ENCODE measurements at places on chromosomes 16 and 17.

DNA sequence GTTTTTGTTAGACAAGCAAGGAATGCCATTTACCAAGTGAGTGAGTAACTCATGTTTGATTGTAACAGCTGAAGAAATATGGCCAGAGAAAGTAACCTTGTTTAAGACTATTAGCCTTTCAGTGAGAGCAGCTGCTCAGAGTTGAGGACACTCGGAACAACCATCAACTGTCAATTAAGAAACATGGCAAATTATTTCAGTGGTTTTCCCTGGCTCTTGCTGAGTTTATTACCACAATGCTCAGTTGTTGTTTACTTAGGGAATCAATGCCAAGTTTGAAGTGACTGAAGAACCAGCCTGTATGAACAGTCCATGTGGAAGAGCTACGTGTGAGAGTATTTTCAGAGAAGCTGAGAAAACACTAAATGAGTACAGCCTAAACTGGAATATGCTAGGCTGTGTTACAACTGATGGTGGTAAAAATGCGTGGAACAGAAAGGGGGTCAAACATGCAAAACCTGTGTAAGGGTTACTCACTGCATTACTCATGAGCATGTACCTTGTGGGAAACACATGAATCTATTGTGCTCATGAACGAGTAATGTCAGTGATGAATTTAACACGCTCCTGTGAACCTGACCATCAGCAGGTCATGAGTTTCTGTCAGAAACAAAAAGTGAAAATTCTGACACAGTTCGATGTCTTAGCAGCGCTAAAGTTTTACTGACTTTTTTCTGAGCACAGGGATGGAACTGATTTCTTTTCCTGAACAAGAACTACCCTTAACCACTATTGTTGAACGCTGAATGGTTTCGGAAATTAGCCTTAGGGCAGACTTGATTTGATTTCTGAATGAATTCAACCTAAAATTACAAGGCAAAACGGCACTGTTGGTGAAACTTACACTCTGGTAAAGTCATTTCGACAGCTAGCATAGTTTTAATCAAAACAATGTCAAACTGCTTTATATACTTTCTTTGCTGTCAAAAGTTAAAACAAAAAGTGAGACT is 33.5 kb downstream of the GNA13 start:
- DNase-seq: no peak

- peak; percentile 83 for DNase-seq
Measured at GRCh38 chr17:35930211-35931065, at the start of gene RDM1. Gene RDM1 (minus strand): TSS chr17:35930773. CDS start chr17:35930727, 46 bp downstream.

DNA sequence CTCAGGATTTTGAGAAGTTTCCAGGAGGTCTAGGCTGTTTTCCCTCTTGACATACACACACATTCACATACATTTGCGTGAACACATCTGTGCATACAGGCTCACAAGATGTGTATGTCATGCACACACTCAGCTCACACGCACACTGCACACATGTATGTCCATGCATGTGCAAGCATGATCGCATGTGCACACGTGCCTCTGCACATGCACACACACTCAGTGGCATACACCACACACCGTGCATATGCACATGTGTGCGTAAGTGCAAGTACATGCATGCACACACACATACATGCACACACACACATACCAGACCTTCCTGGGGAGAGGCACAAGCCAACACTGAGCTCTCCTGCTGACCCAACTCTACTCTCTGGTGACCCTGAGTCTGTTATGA is 171.4 kb downstream of the RBFOX3 start:
- DNase-seq: no peak

DNA sequence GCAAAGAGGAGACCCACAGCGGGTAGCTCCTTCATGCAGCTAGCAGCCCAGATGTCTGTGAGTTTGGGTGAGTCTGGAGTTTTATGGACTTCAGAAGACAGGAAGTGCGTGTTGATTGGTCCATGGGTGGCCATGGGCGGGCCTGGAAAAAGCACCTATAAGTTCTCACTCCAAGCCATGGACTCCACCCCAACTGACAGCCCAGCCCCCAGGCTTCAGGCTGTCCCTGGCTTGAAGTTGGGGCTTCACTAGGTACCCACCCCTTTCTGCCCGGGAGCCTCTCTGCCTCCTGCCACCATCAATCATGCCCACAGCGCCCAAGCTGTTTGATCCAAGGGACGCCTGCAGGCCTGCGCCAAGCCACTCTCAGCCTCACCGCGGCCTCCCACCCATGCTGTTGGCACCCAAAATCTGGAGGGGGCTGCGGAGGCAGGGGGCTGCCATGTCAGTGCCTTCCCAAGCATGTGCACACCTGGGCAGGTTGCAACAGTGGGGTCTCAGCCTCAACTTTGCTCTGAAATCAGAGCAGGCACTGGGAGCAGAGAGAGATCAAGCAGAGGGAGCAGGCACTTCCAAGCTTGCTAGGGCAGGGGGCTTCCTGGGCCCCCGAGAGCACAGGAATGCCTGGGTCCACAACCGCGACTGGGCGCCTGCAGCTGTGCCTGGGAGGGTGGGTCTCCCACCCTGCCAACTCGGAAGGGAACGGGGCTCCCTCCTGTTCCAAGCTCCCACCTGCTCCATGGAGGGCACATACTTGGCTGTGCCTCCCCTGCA is 1503.7 kb downstream of the CDH11 start:
- DNase-seq: peak; percentile 26

DNA sequence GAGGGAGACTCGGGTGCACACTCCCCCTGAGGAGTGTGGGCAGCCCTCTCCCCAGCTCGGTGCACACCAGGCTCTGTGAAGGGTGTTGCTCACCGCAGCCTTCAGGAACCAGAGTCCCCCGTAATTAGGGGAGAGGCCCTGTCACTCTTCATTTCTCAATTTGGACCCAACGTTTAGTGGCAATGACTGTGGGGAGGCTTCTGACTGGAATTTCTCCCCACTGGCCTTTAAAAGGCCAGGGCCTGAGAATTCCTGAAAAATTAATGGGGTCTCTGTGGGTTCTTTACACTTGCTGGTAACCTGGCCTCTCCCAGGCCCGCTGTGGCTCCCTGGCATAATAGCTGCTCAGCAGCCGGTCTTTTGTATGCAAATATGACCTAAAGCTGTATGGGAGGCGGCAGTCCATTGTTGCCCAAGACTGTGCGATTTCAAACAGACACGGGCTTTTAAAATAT is 209.7 kb downstream of the MSI2 start:
- no peak for DNase-seq

- DNase-seq: no peak
Measured at GRCh38 chr16:68357923-68358322, 47.1 kb downstream of the PRMT7 start.

GRCh38 chr16:20803192-20803560 is 3.1 kb downstream of the ERI2 start:
- DNase-seq: no peak

GRCh38 chr16:75733305-75734211 is 7.3 kb upstream of the CPHXL start:
- DNase-seq: peak; percentile 70

GRCh38 chr17:37729905-37730304 is 15.0 kb downstream of the HNF1B start:
- DNase-seq: no peak

- DNase-seq: peak; percentile 46
Measured at GRCh38 chr17:19979917-19980770, 2.5 kb upstream of the AKAP10 start.

GRCh38 chr17:28956861-28957260 is 5.5 kb upstream of the PHF12 start:
- DNase-seq: no peak
